Activated naive CD4-positive, alpha-beta T cell (primary cell): ENCODE measurements at places on chromosomes 7 and 10.

GRCh38 chr10:96324447-96324846 lies 20.2 kb downstream of the DNTT start:
- no peak for DNase-seq

DNA sequence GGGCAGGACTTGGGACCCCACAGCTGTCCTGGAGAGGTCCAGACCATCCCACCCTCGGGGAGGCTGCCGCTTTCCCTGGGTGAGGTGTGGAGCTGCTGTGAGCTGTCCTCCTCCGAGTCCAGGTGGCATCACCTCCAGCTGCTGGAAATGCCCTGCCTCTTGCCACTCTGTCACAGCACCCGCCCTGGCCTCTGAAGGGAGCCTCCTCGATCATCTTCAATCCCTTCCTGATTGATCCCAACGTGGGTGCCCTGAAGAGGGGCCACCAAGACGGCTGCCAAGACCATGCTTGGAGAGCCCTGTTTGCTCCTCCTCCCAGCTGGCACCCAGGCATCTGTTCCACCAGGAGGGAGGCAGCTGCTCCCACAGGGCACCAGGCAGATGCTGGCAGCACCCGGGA lies 4.6 kb downstream of the C10orf105 start:
- DNase-seq = no peak

GRCh38 chr7:95794917-95795515 lies 22.7 kb downstream of the DYNC1I1 start:
- no peak for DNase-seq

- DNase-seq = no peak
Measured at GRCh38 chr7:29588212-29588611, 24.6 kb downstream of the PRR15 start.

DNA sequence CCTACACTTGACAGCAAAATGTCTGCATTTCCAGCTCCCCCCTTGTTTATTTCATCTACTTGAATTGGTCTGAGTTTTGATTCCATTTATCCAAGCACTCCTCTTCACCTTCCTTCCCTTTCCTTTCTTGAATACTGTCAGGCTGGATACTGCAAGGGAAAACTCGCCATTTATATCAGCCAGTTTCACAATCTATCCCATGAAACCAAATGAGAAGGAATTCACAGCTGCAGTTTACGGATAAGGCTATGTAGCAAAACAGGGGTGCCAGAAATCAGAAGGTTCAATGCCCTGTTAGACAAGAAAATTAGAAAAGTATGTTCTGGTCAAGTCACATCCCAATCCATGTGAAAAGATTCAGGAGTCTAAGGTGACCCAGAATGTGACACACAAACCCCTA lies 28.1 kb downstream of the CCDC6 start:
- DNase-seq = no peak

DNA sequence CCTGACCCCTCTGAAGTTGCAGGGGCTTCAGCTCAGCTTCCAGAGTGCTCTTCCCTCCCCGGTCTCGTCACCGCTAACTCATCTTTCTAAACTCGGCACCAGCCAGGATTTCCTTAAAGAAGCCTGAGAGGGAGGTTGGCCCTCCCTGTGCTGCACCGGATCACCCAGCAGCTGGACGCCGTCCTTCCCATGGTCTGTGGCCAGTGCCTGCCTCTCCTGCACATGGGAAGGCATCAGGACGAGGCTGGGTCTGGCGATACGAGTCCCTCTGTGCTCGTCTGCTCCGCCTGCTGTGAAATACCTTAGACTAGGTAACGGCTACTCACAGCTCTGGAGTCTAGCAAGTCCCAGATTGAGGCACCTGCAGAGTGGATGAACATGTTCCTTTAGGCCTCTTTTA lies 179.1 kb downstream of the ZMYND11 start:
- DNase-seq = no peak

DNA sequence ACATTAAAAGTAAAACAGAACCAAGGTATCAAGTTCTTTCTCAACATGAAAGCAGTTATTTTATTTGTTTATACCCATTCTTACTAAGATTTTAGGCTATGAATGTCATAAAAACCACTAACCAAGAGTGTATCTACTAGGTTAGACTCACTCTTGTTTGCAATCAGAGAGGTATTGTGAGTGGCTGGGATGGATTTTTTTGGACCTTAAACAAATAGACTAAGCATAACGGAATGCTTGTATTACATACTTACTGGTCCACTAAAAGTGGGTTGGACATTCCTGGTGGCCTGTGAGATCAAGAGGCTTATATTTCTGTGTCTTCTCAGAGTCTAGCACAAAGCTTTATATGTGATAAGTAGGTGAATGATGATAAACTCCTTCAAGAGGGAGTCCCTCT lies 32.6 kb upstream of the CBLL1 start:
- no peak for DNase-seq

GRCh38 chr10:131617113-131617858 lies 283.5 kb upstream of the PPP2R2D start:
- DNase-seq = no peak

DNA sequence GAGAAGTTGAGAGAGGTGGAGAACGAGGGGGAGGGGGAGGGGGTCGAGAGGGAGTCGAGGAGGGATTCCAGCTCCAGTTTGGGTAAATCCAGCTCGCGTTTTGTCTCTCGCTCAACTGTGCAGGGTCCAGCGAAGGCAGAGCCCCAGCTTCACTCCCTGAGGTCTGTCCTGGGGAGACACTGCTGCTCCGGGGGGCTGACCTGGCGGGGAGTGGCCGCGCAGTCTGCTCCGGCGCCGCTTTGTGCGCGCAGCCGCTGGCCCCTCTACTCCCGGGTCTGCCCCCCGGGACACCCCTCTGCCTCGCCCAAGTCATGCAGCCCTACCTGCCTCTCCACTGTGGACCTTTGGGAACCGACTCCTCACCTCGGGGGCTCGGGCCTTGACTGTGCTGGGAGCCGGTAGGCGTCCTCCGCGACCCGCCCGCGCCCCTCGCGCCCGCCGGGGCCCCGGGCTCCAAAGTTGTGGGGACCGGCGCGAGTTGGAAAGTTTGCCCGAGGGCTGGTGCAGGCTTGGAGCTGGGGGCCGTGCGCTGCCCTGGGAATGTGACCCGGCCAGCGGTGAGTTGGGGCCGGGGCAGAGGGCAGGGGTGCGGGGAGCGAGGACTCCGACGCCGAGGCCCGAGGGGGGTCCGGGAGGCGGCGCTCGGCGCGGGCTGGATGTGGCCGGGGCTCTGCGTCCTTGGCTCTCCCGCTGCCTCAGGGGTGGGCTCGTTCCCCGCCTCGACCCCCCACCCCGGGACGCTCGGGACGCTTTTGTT lies at the start of gene TET1:
Gene TET1, plus strand, starts transcription at position 152 of the 757 bp plus-strand sequence. CDS start 12,002 bp downstream, outside the sequence.
- no peak for DNase-seq

GRCh38 chr10:100122780-100123179 lies 41.1 kb upstream of the CPN1 start:
- DNase-seq = no peak

GRCh38 chr7:149074116-149074885 lies 16.2 kb downstream of the ZNF786 start:
- no peak for DNase-seq

DNA sequence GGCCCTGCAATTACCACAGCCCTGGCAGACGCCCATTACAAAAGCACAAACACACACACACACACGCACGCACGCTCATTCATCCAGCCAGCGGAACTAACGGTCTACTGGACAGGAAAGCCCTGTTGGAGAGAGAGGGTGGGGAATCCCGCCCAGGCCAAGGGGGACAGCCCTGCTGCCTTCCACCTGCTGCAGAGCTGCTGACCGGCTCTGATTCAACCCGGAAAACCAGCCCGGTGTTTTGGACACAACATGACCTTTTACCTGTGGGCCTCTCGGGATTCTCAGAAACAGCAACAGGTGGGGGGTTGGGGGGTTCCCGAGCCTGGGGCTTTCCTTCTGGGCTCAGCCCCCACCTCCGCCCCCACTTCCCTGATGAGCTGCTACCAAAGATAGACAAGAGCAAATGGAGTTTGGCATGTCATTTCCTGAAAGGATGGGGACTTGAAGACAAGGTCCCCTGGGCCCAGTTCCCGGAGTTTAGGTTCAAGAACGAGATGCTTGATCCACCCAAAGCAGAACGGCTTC lies 18.5 kb upstream of the SERPINE1 start:
- no peak for DNase-seq

DNA sequence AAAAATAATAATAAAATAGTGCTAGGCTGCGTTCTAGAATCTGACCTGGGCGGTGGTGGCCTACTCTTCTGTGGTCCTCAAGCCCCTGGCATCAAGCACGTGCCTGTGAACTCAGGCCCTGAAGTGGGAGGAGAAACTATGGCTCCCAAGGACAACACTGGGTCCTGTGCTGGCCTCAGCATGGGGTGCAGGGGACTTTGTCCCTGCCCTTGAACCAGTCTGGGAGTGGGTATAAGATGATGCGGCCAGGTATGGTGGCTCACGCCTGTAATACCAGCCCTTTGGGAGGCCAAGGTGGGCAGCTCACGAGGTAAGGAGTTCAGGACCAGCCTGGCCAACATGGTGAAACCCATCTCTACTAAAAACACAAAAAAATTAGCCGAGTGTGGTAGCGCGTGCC lies 5.5 kb downstream of the ZP3 start:
- no peak for DNase-seq

DNA sequence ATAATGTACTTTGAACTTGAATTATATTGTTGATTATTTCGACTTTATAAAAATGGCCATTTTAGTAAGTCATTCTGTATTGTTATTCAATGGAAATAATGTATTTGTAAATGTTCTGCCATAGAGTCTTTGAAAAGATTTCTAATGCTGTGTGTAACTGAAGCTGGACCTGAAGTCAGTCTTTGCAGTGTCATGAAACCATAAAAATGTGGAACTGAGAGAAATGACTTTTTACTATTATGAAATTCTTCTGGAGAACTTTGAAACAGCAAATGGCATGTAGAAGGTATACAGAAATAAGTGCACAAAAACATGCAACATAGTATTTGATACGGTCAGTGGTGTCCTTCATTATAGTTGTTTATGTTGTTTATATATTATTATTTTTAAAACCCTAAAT lies 59.7 kb upstream of the ADRA2A start:
- no peak for DNase-seq

GRCh38 chr10:66780796-66781195 lies 145.0 kb upstream of the LRRTM3 start:
- DNase-seq = no peak

GRCh38 chr7:128792471-128793180 lies 858 bp downstream of the CCDC136 start:
- DNase-seq = no peak

DNA sequence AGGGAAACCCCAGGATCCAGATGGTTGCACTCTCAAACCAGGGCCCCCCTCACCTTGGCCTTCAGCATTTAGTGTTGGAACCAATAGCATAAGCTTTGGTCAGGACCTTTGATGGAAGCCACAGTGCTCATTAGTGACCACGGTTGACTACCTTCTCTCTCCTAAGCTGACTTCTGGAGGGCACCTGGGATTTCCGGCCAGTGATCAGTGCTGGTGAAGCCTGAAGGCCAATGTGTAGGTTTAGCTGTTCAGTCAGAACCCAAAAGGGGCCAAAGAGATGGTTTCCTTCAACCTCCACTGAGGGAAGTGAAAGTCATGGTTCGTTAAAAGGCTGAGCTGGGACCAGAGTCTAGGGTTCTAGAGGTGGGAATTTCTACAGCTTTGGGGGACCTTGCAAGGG lies 46.4 kb downstream of the TCF7L2 start:
- DNase-seq = no peak

DNA sequence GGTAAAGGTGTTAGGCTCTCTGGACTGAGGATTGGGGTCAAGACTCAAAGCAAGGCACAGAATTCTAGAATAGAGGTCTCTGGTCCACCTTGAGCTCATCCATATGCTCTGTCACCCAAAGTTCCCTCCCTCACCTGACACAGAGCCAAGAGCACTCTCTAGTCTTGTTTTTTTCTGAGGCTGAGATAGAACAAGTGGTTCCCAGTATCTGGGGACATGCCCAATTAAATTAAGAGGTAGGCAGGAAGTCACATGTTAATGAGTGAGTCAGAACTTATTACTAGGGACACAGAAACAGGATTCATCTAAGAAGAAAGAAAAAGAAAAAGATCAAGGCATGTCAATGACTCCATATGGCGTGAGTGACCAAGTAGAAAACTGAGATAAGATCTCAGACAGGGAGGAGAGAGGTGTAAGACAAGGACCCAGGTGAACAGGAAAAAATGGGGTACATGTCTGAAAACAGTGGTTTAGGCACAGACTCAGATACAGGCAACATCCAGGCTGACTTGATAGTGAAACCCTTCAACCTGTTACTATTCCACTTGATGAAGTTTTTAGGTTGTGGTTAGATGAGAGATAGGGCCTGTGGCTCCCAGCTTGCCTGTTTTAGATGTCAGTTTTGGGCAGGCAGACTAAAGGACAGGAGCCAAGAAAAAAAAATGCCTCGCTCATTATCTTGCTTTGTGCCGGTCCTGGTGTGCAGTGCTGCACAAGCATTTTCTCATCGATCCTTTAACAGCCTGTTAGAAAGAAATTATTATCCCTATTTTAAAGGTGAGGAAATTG lies 609.9 kb downstream of the CCSER2 start:
- no peak for DNase-seq

DNA sequence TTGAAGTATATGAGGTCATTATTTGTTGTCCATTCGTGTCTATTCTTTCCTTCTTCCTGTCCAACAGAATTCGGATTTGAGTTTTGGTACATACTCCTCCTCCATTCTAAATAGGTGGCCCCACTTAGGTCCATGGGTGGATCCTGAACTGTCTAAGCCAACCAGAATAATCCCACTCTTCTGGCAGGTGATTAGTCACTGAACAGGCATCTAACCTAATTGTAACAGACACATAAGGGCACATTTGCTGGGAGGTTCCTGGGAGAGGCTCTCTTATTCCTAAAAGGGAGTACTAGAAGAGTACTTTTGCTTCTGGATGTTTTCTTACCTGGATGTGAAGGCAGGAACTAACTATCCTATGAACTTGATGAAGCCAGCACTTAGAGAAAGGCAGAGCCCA lies 16.8 kb downstream of the LRRC72 start:
- no peak for DNase-seq

GRCh38 chr7:2779051-2779450 lies 65.1 kb downstream of the GNA12 start:
- DNase-seq = no peak

- no peak for DNase-seq
Measured at GRCh38 chr10:33410860-33411234, 76.4 kb upstream of the NRP1 start.

DNA sequence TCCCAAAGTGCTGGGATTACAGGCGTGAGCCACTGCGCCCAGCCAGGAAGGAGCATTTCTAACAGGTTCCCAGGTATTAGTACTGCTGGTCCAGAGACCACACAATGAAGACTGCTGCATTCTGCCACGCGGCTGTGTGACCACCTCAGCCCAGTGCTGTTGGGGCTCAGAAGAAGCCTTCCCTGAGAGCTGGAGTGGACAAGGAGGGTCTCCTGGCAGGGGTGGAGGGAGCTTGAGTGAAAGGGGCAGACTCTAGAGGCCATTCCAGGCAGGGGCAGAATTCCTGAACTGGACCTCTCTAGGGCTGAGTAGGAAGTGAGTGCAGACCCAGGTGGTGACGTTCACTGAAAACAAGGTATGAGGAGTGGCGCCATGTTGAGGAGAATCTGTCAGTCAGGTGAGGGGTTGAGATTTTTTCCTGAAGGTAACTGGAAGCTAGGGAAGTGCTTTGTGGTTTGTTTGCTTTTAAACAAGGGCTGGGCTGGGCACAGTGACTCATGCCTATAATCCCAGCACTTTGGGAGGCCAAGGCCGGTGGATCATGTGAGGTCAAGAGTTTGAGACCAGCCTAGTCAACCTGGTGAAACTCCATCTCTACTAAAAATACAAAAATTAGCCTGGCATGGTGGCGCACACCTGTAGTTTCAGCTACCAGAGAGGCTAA lies 67.6 kb downstream of the TACC2 start:
- no peak for DNase-seq

GRCh38 chr7:111098926-111099250 lies 8.0 kb downstream of the LRRN3 start:
- DNase-seq = no peak
